ENCODE measurements at places on chromosomes 4 and X. TPM values are rescaled to one million over a fixed set of nuclear protein-coding genes. Genes with fewer than 3 reads are reported as not detected.
A peak's percentile ranks its signal among the peaks of the same experiment; 100 is the strongest.

GRCh38 chr4:65559270-65559669 is 111.0 kb downstream of the EPHA5 start:
- DNase-seq, result no peak

DNA sequence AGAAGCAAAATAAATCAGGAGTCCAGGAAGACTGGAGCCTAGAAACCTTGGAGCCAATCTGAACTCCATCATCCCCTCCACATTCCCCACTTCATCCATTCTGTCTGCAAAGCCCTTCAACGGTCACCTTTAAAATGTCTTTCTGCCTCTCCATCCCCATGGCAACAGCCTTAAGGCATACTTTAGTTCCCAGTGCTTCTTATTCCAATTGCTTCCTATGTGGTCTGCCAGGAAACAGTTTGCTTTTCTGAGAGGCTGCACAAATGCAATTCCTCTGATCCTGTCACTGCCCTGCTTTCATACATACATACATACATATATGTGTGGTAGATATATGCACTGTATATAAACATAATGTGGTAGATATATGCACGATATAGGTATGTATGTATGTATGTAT is 786 bp upstream of the MAGEH1 start:
- DNase-seq, result no peak

Gene TLR1
- 3.6 TPM for total RNA-seq

DNA sequence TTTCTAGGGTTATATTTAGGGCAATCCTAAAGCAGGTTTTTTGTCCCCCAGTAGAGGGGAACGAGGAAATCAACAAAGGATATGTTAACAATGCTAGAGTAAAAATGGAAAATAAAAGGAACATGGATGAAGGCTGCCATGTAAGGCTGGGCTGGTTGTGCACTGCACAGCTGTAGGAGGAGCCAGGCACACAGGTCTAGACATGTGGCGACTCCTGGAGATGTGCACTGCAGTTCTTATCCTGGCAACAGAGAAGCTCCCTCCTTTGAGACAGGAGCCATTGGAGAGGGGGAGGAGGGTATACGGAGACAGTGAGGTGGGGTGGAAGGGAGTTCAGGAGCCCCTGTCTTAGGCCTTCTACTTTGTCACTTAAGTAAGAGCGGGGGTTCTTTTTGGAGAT is 65.9 kb downstream of the NAT8L start:
- DNase-seq, result no peak

Gene TCEAL7
- not detected for total RNA-seq

Gene HSFX3
- total RNA-seq, result not detected

Gene HPSE
- 4.8 TPM for total RNA-seq

DNA sequence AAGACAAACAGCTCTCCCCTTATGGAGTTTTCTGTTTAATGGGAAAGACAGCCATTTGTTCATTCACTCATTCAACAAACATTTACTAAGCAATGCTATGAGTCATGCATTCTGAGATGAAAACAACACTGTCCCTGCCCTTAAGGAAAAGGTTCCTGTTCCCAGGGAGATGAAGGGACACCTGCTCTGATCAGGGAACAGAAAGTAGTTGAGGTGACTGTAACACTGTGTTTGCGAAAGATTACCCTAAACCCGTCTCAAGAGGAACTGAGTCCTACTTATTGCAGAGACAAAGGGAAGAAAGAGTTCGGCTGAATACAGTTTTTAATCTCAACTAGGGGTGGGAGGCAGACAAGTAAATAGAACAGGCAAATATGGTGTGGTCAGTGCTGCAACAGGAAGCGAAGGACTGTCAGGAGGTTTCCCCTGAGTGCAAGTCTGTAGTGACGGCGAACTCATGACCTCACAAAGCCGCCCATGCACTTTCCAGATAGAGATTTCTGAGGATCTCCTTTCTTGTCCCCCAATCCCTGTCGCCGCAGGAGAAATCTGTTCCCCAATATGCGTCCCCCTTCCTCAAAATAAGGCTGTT is 712 bp downstream of the STX18 start:
- no peak for DNase-seq

DNA sequence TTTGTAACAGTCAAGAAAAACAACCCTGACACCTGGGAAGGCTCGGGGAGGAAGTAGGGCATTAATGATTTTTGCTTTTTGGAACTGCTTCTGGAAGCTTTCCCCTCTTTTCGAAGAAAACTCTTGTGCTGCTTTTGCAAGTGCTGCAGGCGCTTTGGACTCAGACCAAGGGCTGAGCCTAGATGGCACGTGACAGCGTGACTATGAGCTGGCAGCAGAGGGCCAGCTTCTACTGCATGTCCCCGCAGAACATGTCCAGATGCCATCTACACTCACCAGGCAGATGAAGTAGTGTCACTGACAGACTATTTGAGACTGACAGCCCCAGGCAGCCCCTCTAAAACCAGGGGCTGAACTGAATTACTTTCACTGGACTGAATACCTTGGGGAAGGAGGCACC is 6.2 kb downstream of the NR0B1 start:
- DNase-seq, result peak; percentile 71

GRCh38 chrX:123223409-123223808 is 39.3 kb downstream of the GRIA3 start:
- no peak for DNase-seq

DNA sequence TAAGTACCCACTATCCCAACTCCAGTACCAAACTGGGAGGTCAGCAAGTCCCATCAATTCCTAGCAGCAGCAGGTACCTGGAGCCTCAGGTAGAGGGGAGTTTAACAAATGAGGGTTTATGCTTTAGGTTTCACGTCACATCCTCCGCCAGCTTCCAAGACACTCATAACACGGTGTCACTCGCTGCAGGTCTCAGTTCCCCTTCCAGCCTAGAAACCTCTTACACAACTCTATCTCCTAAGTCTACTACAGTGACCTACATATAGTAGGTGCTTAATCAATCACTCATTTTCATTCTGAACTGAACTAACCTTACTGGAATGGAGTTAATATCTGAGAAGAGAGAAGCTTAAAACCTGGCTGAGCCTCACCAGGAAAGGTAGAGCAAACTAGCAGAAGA is 96.0 kb downstream of the EFHC2 start:
- no peak for DNase-seq

GRCh38 chr4:17126321-17126966 is 228.0 kb upstream of the LDB2 start:
- DNase-seq, result no peak

DNA sequence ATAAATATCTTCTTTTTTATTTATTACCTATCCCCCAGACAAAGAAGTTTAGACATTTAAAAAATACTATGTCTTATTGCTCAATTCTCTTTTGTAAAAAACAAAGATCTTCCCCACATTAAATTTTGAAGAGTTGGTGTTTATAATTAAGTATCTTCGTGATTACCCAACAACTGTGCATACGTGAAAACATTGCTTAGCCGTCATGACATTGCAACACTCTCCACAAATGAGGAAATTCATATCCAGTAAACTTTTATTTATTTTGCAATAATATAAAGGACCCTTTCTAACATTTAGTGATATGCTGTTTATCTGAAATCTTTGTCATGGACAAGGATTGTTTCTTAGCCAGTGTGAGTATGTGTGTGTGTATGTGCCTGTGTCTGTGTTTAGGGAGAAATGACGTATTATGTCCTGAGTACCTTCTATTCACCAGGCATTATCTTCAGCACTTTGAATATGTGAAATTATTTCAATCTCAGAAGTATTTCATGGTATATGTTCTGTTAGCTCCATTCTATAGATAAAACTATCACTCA is 26.1 kb upstream of the EREG start:
- DNase-seq, result peak; percentile 44

Gene RHOXF1
- total RNA-seq, result not detected

Gene SPANXN3
- not detected for total RNA-seq

Gene MAGEA10
- total RNA-seq, result not detected

DNA sequence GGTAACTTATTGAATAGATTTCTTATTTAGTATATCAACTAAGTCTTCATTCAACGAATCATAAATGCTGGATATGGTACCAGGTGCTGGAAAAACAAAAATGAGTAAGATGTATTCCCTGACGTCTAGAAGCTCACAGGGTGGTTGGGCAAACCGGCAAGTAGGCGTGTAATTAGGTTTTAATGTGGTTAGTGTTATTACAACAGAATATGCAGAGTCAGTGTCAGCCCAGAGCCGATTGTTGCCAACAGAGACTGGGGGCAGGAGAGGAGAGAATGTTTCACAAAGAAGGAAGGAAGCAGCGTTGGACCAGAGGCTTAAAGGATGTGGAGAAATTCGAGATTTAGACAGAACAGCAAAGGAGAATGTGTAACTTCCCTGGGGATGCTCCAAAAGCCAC is 111.7 kb downstream of the TENM3 start:
- DNase-seq, result no peak

Gene HOPX
- total RNA-seq, result 224 TPM

Gene SOX3
- total RNA-seq, result not detected

- DNase-seq, result no peak
These were observed 107.2 kb upstream of the PGRMC2 start for GRCh38 chr4:128394778-128395177.

Gene UGT2A1
- total RNA-seq, result not detected

Gene FRG2
- total RNA-seq, result not detected

DNA sequence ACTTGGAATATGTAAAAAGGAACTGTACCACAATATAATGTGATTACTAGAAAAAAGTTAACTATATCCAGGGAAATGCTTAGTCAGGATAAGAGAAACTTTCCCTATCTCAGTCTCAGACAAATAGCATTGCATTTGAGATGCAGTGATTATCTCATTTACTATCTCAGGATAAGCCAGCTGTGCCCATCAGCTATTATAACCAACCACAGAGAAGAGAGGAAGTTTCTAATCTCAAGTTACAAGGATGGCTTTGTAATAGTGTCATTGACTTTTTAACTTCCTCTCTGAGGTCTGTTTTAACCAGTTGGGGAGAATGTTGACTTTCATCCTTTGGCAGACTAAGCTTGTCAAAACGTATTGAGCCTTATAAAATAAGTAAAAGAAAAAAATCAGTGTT is 56.5 kb downstream of the SNX25 start:
- DNase-seq, result no peak

DNA sequence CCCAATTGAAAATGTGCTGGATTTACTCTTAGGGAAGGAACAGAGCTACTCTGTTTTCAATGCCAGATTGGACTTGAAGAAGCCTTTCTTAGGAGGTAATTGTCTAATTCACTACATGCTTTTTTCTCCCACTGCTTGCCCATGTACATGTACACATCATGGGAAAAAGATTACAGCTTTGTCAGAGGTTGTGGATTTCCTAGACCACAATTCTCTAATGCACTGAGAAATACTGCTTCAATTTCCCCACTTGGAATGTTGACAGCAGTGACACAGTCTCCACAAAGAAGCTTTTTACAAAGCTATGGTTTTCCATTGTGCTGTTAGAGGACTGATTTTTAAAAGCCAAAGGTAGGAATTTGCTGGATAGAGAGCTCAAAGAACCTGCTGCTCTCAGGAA is 19.5 kb downstream of the ZAR1 start:
- no peak for DNase-seq

All from NCI-H460 (cell line).